ENCODE measurements at places on chromosomes 1 and 21. TPM values are rescaled to one million over a fixed set of nuclear protein-coding genes. Genes with fewer than 3 reads are reported as not detected.

GRCh38 chr21:42094811-42095210 lies 23.7 kb downstream of the UMODL1 start:
- DNase-seq = no peak

- DNase-seq = no peak
Observed at GRCh38 chr1:30291526-30291925, 431.9 kb downstream of the MATN1 start.

GRCh38 chr1:159429074-159429861 lies 2.7 kb upstream of the OR10J4 start:
- DNase-seq = peak; percentile 61

DNA sequence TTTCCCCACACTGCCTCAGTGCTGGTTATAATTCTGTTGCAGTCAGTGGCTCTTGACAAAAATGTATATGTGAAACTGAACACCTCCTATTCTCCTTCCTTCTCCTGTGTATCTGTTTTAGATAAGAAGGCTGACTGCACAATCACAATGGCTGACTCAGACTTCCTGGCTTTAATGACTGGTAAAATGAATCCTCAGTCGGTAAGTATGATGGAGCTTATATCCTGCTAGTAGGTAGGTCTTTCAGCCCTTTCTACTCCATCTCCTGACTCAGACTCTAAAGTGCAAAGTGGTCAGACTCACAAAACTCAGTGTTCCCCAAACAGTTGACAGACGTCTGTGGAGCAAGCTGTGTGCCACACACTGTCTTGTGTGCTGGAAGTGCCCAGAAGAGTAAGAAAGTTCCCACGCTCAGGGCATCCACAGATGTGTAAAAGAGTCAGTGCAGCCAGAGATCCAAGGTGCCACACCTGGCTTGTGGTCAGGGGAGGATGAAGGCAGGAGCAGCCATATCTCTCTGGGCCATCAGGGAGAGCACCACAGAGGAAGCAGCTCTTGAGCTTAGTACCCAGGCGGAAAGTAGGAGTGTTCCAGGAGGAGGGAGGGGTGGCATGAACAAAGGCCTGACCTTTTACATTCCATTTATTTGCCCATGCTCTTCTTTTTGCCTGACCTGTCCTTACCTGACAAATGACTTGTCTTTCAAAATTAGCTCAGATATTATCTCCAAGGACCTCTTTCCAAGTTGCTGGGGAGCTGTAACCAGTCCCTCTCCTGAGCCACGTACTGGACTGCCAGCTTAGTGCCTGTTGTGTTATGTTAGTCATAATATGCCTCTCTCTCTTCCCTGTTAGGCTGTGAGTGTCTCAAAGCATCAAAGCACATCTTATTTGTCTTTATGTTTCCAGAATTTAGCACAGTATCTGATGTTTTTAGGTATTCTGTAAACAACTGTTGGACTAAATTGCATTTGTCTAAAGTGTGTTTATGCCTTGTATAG lies 14.0 kb upstream of the PODN start:
- DNase-seq = peak; percentile 41

GRCh38 chr1:8463144-8463927 lies 145.4 kb downstream of the SLC45A1 start:
- peak; percentile 47 for DNase-seq

DNA sequence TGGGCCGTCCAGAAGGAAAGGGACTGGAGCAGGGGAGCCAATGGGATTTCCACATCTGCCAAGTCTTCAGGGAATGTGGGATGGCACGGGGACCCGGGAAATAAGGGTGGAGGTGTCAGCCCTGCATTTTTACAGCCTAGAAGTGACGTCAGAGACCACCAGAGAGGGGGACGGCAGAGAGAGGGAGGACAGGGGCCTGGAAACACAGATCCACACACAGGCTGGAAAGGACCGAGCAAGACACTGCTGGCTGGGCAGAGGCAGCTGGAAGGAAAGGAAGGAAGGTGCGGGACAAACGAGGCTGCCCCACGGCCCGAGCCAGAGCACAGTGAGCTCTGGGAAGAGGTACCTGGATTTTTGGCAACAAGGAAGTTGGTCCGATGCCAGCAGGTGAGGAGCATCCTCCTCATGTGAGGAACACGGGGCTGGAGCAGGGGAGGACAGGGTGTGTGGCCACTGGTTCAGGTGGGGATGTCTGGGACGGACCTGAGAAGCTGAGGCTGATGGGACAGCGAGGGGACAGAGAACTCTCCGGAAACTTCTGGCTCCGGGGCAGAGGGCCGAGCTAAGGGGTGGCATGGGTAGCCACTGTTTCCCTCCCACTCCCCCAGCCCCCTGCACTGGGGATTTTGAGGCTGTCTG lies 138.3 kb downstream of the PGBD5 start:
- DNase-seq = no peak

Gene JAM2
- total RNA-seq = 3.1 TPM

Gene A3GALT2
- not detected for total RNA-seq

Gene UBL4B
- total RNA-seq = not detected

DNA sequence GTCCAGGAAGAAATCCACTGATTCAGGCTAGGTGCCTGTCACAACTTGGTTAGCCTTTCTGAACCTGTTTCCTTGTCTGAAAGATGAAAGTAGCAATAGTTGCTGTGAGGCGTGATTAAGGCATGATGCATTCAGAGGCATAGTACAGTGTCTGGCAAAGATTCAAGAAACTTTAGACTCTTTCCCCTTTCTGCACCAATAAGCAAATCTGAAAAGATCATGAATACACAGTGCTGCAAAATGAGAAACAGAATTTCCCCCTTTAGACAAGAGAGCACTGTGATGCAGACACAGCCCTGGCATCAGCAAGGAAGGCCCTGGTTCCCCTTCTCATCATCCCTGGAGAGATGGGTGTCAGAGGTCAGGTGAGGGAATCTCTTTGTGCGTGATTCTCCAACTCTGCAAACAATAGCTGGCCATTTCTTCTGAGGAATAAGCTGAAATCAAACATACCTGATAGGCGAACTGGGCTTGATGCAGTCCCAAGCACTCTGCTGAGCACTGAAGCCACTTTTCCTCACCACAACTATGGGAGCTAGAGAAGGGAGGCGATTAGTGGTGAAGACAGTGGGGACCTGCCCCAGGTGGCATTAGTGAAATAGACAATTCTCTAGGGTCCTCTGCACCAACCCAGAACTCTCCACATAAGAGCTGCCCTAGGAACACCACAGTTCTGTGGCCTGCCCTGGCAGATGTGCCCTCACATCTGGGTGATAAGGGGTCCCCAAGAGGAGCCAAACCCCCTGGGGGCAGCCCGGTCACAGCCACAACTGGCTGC lies 41.7 kb downstream of the ITPKB start:
- no peak for DNase-seq

- DNase-seq = no peak
Observed at GRCh38 chr1:112828716-112829115, 113.6 kb upstream of the PPM1J start.

DNA sequence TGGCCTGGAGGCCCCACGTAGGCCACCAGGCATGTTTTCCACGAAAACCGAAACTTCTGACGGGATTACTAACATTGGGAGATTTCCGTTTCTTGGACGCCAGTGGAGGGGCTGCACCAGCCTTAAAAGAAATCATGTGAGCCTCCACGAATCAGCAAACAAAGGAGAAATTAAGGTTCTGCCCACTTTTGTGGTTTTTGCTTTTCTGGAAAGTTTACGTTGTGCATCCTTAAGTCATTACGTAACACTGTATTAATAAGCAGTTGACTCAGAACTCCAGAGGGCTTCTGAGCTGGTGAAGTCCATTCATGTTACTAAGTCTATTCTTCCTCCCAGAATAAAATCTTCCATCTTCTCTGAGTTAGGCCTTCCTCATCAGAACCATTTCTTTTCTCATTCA lies 168.5 kb downstream of the PSMG1 start:
- DNase-seq = peak; percentile 98

Gene NCF2
- 4.1 TPM for total RNA-seq
